ENCODE measurements at places on chromosomes 7 and 10. TPM values are rescaled to one million over a fixed set of nuclear protein-coding genes. Genes with fewer than 3 reads are reported as not detected.

Gene MICALL2
- 4.4 TPM for polyA plus RNA-seq

DNA sequence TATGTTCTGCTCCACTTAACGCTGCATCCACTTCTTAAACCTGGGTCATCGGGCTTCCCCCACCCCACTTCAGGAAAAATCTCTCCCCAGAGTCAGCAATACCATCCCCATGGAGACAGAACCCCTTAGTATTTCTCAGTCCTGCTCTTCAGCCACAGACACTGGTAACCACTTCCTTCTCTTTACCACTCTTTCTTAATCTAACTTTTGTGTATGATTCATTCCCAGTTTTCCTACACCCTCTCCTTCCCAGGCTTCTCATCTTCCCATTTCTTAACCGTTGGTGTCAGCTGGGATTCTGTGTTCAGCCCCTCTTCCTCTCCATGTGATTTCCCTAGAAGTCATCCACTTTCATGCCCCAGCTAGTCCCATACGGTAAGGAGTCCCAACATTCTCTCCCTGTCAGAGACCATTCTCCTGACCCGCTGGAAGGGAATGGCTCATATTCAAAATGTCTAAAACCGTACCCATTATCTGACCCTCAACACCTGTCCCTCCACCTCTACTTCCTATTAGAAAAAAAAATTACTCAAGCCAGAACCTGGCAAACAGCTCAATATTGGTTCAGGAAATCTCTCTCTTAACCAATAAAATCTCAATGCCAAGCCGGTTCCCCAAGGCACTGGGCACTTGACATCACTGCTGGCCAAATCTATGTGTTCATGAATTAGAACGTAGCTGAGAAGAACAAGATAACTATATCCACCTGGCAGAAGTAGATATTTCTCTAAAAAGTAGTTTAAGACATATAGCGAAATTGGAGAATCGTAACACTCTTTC, 89.4 kb downstream of the DGKI start:
- DNase-seq: no peak

Gene GHRHR
- not detected for polyA plus RNA-seq

GRCh38 chr10:111063471-111063870, 13.4 kb upstream of the ADRA2A start:
- no peak for DNase-seq

- DNase-seq: no peak
Measured at GRCh38 chr10:131176907-131177306, 134.6 kb downstream of the TCERG1L start.

- no peak for DNase-seq
Measured at GRCh38 chr10:86176850-86177536, 189.6 kb downstream of the GRID1 start.
